Hematopoietic multipotent progenitor cell treated with erythropoietin and hydrocortisone succinate and interleukin-3 and kit ligand, for 8 days (in vitro differentiated cells): ENCODE measurements at places on chromosomes 2 and 18.

DNA sequence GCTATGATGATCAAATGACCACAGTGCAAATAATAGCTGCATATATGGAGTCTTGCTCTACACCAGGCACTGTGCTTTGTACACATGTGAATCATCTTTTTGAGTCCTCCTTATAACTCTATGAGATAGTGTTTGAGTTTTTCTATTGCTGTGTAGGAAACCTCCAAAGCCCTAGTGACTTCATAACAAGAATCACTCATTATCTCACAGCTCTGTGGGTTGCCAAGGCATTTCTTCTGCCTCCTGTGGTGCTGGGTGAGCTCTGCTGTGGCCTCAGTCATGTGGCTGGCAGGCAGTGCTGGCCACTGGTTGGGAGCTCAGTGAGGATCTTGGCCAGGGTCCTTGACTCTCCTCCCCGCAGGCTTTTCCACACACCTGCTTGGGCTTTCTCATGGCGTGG lies 153.4 kb downstream of the CAPN13 start:
- DNase-seq: no peak

DNA sequence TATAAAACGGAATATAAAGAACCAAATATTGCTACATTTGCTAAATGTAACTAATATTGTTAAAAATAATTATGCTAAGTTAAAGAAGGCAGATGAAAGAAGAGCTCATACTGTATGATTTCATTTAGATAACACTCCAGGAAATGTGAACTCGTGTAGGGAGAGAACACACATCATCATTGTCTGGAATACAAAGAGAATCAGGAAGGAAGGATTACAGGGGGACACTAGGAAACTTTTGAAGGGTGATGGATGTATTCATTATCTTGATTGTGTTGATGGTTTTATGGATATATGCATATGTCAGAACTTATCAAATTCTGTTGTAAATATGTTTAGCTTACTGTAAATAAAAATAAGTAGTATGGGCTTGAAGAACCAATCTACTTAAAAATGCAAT lies 104.1 kb upstream of the TRIB2 start:
- DNase-seq: no peak

DNA sequence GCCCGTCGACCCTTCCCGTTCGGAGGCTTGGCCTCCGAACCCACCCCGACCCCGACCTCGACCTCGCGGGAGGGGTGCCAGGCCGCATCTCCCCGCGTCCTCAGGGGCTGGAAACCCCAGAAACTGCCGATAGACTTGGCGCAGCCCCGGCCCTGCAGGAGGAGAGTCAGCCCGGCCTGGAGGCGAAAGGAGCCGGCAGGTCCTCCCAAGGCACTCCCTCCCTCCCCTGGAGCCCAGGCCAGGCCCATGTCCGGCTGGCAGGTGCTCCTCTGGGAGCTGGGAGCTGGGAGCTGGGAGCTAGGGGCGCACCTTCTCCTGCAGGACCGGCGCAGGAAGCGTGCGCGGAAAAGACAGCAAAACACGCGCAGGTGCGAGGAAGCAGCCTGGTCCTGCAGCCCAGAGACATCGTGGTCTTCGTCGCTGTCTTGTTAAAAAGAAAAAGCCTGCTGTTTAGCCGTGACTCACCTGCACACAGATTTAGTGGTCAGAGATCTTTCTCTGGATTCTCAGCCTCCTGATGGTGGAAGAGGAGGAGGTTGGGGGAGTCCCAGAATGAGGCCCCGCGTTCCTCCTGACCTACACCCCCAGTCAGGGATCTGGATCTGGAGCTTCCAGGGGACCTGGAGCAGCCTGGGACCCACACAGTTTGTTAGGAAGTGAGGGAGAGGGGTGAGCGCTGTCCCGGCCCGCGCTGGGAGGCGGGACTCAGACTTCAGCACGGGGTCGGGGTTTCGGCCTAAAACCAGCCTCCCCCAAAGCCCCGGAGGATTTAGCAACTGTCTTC lies 660 bp upstream of the MBP start:
- DNase-seq: no peak

DNA sequence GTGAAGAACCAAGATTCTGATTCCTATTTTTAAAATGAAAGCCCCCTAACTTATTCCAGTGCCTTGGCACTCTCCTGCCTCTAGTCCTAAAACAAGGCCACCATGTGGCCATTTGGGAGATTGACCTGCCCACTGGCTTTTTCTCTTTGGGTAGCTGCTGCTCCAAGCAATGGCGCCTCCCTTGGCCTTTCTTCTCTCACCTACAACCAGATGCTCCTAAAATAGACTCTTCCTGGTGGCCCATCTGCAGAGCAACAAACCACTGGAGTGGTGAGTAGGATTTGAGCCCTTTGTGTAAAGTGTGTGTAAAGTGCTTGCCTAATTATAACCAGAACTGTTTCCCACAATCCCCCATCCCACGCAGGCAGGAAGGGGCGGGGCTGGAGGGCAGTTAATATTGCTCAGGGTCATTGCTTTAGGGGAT lies 114.2 kb downstream of the FHOD3 start:
- DNase-seq: peak; percentile 32

DNA sequence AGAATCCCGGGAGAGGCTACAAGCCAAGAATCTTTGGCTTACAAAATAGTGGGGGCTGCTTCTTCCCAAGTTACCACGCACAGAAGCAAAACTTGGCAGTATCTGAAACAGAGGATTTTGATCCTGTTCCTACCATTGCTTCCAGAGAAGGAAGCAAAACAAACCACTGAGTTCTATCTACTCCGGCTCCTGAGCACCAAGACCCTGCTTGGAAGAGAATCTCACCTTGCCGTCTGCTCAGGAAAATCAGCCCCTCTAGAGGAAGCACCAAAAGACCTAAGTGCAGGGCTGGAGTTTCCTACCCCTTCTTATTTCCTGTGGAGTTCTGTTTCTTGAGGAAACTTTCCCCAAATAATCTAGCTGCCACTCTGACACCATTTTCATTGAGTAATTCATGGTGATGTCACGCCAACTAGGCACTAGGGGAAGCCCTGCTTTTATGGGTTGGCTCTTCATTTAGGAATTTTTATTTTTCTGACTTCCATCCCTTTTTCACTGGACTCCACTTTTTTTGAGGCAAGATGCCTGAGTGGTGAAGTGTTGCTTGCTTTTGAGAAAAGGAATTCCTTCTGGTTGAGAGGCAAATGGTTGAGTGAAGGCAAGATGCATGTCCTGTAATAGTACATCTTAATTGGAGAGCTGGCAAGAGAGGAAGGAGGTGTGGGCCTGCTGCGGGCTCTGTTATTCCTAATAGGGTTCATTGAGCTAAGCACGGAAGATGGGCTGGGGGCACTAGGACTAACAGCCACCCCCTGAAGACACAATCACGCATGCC lies 36.8 kb upstream of the EML4 start:
- DNase-seq: no peak

DNA sequence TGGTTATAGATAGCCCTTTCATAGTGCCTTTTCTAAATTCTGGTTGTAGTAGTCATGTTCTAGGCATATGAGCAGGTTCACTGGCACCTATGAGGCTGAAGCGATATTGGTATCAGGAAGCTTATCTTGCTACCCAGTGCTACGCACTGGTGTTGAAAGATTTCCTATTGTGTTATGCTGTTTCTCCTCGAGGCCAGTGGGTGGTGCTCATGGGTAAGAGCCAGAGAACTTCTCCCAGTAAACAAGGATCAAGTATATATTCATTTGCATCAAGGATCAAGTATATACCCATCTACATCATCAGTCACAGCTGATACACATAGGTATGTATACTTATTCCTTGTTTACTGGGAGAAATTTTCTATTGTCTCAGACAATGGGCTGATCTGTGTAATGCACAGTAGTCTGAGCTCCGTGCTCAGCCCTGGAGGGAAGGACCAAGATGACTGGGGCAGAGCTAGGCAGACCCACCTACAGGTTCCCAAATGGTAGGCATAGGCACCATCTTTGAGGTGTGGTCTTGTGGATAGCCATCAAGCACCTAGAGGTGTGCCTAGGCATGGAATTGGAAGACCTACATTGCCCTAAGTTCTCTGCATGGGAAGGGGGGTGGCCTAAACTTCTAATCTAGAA lies 101.2 kb upstream of the GALNT13 start:
- DNase-seq: no peak

DNA sequence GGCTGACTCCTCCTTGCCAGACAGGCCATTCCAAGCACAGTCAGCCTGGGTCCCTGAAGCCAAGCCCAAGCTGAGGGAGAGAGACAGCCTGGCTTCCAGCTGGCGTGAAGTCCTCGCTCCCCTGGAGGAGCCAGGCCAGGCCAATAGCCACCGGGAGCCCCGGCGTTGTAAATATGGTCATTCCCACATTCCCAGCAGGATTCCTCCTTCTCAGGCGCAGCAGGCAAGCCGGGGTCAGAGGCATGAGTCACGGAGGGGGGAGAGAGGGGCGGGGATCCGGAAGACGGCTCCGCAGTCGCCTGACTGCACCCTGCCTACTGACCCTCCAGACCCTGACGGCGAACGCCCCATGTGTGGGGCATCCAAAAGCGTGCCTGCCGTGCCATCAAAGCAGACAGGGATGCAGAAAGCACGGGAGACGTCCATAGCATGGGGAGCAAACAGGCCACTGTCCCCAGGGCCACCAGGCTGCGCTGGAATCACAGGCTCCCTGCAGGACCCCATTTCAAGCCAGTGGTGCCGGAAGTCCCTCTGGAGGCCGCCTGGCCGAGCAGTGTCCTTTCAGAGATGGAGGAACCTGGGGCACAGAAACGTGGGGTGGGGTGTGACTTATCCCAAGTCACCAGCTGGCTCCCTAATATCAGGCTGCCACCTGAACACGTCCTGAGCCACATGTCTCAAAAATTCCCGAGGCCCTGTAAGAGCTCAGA lies 48.2 kb downstream of the TWIST2 start:
- DNase-seq: no peak

DNA sequence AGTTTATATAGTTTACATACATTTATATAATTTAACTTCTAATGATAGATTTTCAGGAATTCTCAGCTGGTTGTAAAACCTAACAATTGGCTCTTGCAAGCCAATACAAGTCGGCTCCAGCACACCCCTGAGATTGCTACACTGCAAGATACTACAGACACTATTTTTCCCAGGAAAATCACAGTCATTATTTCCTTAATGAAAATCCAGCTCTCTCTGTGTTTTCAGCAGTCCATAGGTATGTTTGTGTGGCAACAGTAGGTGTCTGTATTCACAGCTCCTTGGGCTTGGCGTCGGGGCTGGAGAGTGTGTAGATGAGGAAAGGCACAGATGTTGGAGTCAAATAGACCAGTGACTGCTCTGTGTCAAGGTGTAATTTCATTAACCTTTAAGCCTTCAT lies 78.7 kb upstream of the SPTBN1 start:
- no peak for DNase-seq
